ENCODE measurements at places on chromosomes 12 and 14. TPM values are rescaled to one million over a fixed set of nuclear protein-coding genes. Genes with fewer than 3 reads are reported as not detected.

HOXC12 gene
- not detected for total RNA-seq

DNA sequence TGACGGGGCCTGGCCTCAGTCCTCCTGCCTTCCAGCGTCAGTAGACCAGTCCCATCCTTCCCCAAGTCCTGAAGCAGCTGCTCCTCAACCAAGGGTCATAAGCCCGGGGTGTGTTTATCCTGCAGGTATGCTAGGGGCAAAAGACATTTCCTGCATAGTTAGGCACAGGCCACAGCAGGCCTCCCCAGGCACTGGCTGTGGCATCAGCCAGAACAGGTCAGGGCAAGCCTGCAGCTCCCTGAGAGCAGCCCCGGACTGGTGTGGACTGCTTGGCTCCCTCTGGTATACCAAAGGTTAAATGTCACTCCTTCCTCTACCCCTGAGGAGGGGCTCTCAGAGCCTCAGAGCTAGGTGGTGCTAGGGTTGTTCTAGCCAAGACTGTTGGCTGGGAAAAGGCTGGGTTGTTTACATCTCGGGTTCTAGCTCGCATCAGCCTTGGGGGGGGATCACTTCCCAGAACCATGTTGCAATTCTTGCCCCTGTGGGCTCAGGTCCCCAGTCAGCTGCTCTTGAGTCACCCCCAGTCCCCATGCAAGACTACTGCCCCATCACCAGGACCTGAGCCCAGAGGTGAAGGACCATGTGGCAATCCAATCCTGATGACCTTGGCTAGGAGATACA, 2.9 kb downstream of the MMP14 start:
- no peak for DNase-seq
- no peak overlapping the region for H3K4me3 ChIP-seq
- peaks cover 6% of the 10 kb centered on the region for H3K36me3 ChIP-seq
- H3K27ac ChIP-seq = no peak overlapping the region
- peaks cover 14% of the 10 kb centered on the region for H3K4me1 ChIP-seq

OR4E2 gene
- not detected for total RNA-seq

GRCh38 chr12:19726592-19726991, 287.3 kb downstream of the AEBP2 start:
- no peaks in the 10 kb centered on the region for H3K27me3 ChIP-seq
- no peaks in the 10 kb centered on the region for H3K4me1 ChIP-seq
- DNase-seq = no peak
- H3K36me3 ChIP-seq = no peaks in the 10 kb centered on the region

DNA sequence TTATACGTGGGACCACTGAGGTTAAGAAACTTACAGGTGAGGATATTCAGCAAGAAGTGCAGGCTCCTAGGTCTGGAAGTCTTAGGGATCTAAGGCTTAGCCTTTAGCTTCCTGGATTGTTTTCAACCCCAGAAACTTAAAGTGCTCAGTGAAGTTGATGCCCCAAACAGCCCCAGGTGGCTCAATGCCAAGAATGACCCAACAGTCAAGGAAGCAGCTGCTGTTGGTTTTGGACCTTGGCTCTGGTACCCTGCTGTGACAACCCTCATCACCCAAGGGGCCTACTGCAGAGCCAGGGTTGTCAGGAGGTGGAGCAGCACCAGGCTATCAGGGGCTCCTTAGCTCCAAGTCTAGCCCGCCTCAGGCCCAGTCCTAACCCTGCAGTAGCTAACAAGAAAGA, 36.8 kb downstream of the VDR start:
- H3K27me3 ChIP-seq = no peaks in the 10 kb centered on the region
- no peaks in the 10 kb centered on the region for H3K4me1 ChIP-seq
- no peak overlapping the region for H3K27ac ChIP-seq
- H3K36me3 ChIP-seq = no peaks in the 10 kb centered on the region

GRCh38 chr12:14567351-14568162, at the start of gene PLBD1:
TSS of gene PLBD1 (minus strand) at chr12:14567883. CDS start at chr12:14567696, 187 bp downstream.
- peaks cover 43% of the 10 kb centered on the region for H3K27me3 ChIP-seq
- peak within 1 kb of the TSS; percentile 55 for H3K4me3 ChIP-seq
- no peak for DNase-seq
- H3K4me1 ChIP-seq = peaks cover 4% of the 10 kb centered on the region
- no peak within 1 kb of the TSS for H3K27ac ChIP-seq

KRT2 gene
- not detected for total RNA-seq

C12orf54 gene
- total RNA-seq = not detected

DNA sequence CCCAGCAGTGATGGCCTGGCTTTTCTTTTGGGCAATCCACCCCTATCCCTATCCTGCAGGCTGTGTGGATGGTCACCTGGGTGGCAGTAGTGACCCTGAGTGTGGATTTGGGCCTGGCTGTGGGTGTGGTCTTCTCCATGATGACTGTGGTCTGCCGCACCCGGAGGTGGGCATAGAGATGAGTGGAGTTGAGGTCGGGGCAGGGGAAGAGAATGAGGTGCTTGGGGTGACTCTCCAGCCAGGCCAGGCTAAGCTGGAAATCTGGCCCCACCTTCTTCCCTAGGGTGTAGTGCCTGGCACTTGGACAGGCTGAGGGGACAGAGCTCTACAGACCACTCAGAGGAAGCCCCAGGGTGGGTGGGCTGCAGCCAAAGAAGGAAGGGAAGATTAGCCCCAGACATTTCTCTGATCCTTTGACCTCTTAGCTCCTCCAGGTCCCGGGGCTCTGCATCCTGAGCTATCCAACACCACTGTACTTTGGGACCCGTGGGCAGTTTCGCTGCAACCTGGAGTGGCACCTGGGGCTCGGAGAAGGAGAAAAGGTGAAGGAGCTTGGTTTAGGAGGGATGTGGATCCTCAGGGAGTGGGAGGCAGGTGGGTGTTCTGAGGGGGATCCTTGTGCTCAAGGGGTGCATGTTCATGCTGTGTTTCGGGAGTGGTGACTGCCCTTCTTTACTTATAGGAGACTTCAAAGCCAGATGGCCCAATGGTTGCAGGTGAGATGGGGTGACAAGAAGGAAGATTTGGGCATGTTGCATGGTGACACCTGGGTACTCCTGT, 8.4 kb downstream of the B4GALNT1 start:
- H3K27me3 ChIP-seq = peaks cover 93% of the 10 kb centered on the region
- H3K27ac ChIP-seq = no peak overlapping the region
- peaks cover 19% of the 10 kb centered on the region for H3K36me3 ChIP-seq
- DNase-seq = no peak
- H3K4me1 ChIP-seq = peaks cover 34% of the 10 kb centered on the region
- peak overlapping the region; percentile 41 for H3K4me3 ChIP-seq

All from T-helper 17 cell (primary cell).